NCI-H2081 (cell line): ENCODE measurements at places on chromosomes 5 and 9.

GRCh38 chr5:88298425-88298824 is 29.8 kb upstream of the TMEM161B start:
- DNase-seq: no peak

DNA sequence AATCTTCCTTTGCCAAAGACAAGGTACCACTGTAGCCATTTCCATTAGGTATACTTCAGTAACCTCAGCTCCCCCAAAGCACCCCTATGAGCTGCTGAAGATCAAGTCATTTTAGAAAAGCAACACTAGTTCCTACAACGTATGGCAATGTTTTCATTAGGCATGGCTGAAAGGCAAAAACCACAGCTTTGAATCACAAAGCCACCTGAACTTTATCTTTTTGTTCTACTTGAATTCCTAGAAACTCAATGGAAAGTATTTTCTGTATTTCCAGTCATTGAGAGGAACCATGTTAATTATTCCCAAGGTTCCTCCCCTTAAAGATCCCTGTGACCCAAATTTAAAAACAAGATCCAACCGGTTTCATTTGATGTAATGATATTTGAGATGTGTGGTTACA is 152.1 kb downstream of the EFNA5 start:
- no peak for DNase-seq

- no peak for DNase-seq
Measured at GRCh38 chr9:86555661-86556060, 201.5 kb upstream of the TUT7 start.

DNA sequence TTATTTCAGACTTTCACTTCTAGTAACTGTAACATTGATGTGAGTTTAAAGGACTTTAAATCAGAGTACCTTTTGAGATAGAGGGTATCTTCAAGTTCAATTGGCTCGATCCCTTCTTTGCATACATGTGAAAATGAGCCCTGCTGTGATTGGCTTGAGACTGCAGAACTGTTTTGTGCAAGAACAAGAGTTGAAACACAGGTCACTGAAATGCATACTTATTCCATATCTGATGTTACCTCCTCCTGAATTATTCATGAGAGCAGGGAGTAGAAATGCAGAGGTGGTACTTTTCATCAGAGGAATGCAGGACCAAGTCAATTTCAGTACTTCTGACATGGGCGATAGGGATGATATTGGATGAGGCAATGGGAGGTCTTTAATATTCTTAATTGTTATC is 459.5 kb downstream of the TLR4 start:
- DNase-seq: no peak

- DNase-seq: no peak
Measured at GRCh38 chr9:124272118-124272517, 14.4 kb downstream of the NEK6 start.

DNA sequence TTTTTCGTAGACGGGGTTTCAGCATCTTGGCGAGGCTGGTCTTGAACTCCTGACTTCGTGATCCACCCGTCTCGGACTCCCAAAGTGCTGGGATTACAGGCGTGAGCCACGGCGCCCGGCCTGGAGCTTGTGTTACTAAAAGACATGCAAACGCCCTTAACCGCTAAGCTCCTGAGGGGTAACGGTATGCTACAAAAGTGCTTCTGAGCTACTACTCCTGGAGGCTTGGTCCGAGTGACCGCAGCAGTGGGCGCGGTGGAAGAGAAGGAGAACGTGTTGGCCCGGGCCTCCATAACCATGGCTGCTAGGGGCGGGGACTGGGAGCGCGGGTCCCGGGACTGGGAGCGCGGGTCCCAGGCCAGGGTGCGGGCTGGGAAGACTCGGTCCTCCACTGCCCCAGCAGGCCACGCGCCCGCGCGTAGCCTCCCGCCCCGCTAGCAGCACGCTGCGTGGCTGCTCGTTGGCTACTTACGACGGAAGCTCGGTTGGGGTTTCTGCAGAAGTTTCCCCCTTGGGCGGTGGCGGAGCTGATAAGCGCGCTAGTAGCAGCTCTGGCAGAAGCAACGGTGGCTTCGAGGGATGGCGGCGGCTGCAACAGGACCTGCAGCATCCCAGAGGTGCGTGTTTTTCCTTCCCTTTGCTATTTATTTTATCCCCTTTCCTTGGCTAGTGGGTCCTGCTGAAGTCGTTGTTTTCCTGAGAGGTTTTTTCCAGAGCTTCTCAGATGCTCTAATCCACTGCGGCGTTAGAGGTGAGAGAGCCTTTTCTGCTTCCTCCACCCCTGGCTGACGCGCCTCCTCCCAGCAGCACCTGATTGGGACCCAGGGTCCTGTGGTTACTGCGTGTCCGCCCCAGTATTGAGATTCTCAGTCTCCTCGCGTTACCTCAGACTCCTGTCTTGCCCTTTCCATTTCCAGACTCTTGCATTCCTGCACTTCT is 69.2 kb upstream of the CCDC180 start:
- peak; percentile 91 for DNase-seq

DNA sequence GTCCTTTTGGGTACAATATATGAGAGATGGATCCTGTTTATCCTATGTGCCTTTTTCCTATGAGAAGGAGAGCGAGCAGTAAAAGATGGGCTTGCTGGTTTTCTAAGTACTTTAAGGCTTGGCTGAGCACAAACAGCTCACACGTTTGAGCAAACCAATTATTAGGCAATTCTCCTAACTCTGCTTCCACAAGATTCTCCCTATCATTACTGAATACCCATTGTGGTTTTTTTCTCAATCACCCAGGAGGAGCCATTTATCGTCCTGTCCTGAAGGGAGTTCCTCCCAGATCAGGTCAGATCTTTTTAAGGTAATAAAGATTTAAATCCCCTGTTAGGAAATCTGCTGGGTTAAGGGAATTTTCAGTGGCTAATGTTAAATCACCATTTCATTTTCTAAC is 19.4 kb upstream of the C1QTNF3 start:
- no peak for DNase-seq

GRCh38 chr9:136419092-136419420 is 8.6 kb downstream of the PMPCA start:
- DNase-seq: no peak

GRCh38 chr9:96476013-96476412 is 26.0 kb downstream of the HABP4 start:
- DNase-seq: no peak

DNA sequence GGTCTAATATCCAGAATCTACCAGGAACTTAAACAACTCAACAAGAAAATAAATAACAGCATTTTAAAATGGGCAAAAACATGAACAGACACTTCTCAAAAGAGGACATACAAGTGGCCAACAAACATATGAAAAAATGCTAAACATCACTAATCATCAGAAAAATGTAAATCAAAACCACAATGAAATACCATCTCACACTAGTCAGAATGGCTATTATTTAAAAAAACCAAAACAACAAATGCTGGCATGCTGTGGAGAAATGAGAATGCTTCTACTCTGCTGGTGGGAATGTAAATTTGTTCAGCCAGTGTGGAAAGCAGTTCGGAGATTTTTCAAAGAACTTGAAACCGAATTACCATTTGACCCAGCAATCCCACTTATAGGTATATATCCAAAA is 63.1 kb downstream of the ADAMTS6 start:
- DNase-seq: no peak

- DNase-seq: no peak
Measured at GRCh38 chr9:115291841-115292240, 173.9 kb upstream of the TNC start.

DNA sequence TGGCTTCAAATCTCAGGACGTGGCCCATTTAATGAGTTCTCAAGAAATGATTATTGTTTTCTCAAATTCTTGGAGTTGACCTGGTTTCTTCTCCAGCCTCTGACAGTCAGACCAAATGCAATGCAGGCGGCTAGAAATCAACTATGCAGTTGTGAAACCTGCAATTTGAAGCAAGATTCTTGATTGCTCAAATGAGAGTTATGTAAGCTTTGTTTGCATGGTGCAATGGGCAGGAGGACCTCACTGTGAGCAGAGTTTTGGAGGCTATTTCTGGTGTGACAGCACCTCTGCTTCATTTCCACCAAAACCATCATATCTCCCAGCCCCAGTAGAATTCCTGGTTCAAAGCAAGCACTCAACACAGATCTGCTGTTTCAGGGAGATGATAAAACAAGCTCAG is 500.0 kb upstream of the KLF4 start:
- DNase-seq: no peak

DNA sequence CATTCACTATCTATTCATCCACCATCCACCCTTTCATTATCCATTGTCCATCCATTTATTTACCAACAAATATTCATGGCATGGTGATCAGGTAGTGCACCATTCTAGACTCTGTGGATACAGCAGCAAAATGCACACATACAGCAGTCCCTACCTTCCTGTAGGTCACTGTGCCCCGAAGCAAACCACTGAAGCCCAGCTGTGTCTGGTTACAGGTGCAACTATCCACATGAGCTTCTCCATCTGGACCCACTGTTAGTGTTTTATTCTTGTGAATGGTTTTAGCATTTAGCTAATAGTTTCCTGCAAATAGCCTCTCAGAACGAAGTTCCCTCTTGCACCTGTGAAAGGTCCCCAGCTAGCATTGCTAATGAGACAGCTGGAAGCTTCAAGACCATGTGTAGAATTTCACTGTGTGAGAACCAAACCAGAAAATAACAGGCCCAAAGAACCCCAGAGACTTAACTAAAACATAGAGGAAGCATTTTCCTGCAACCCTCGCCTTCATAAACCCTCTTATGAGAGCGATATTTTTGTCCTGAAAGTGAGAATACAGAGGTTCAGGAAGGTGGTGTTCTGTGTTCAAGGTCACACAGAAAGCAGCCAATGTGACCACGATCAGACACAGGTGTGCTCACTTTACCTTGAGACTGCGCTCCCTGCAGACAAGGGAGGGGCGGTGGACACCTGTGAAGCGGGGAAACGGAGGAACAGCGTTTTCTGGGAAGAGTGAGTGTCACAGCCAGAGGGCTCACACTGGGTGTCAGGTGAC is 18.5 kb downstream of the PAEP start:
- no peak for DNase-seq

- DNase-seq: no peak
Measured at GRCh38 chr5:142078706-142079105, 29.9 kb upstream of the NDFIP1 start.

- no peak for DNase-seq
Measured at GRCh38 chr9:4686112-4686511, 6.7 kb downstream of the CDC37L1 start.

DNA sequence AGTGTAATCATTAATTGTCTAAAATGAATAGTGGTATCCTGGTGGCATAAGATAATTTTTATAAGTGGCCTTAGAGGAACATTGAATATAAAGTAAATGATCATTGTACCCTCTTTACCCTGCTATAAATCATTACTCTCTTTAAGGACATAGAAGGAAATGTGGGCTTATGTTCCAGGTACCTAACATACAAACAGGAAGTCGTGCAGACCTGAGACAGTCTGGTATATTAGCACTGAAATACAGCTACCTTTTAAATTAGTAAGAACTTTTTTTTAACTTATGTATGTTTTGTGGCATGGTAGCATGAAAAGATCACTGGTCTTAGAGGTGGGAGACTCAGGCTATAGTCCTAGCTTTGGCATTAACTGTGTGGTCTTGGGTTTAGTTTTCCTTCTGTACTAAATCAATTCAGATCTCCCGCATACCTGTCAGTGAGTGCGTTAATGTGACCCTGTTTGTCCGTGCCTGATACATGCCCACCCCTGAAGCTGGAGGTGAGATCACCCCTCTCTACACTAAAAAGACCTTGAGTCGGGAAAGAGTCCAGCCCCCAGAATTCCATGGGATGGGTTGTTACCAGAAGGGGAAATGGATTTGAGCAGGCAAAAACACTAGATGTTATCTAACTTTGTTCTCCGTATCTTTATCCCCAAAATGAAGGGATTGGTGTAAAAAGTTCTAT is 59.4 kb upstream of the ERBIN start:
- DNase-seq: no peak

DNA sequence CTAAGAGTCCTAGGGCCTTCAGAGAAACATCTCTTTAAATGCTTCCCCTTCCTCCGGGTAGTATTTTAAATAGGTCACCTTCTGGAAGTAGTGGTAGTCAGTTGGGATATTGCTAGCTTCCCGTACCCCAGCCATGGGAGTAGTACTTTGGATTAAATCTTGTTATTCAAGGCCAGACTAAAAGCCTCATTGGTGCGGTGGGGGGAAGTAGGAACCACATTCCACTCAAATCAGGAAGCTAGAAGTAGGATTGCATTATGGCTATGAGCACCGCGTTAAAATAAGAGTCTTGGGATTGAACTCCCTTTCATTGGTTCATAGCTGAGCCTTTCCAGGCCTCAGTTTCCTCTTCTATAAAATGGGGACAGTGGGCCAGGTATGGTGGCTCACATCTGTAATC is 6.7 kb downstream of the KCNIP1 start:
- no peak for DNase-seq

GRCh38 chr9:136619742-136620440 is 42.8 kb upstream of the EGFL7 start:
- DNase-seq: no peak

GRCh38 chr9:30039712-30040111 is 2344.7 kb upstream of the ACO1 start:
- DNase-seq: peak; percentile 7

- no peak for DNase-seq
Measured at GRCh38 chr5:143585970-143586369, 182.5 kb upstream of the NR3C1 start.

GRCh38 chr5:136734628-136735027 is 369.3 kb upstream of the TRPC7 start:
- DNase-seq: no peak

- DNase-seq: no peak
Measured at GRCh38 chr5:77851176-77852067, 75.3 kb upstream of the TBCA start.

- no peak for DNase-seq
Measured at GRCh38 chr5:33688066-33688465, 203.7 kb downstream of the ADAMTS12 start.

DNA sequence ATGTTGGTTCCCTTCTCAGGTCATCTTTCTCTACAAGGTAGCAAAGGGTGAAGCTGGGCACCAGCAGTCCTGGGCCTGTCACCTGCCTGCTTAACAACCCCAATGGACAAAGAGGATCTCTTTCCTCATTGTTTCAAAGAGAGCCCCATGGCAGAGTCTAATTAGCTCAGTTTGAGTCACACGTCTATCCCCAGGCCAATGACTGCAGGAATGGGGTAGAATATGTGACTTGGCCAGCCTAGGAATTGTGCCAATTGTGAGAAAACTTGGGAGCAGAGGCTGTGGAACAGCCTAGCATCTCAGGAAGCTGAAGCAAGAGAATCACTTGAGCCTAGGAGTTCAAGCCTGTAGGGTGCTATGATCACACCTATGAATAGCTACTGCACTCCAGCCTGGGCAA is 3.6 kb upstream of the RAPGEF1 start:
- DNase-seq: no peak

DNA sequence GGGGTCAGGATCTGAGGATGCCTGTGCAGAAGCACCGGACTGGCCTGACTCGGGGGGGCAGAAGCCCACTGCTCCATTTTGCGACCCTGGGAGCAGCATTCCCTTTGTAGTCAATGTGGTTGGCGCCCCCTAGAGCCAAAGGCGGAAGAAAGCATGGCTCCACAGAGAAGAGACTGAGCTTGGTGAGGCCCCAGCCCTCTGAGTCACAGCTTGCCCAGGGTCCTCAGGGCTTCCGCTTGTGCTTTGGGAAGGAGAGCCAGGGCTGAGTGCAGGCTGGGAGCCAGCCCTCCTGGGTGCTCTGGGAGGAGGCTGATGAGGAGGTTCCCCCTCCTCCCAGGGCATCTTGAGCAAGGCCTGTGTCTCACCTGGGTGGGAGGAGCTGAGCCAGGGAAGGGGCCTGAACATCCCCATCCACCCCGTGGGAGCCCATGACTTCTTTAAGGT is 5.5 kb upstream of the AQP3 start:
- DNase-seq: peak; percentile 22

- no peak for DNase-seq
Measured at GRCh38 chr9:21580636-21581378, 98.7 kb upstream of the IFNE start.
